Activated B cell treated with CpG ODN at 0.5 μM for 24 hours (primary cell): ENCODE measurements at places on chromosomes 5 and 9. TPM values are rescaled to one million over a fixed set of nuclear protein-coding genes. Genes with fewer than 3 reads are reported as not detected.

SHISAL2B gene
- total RNA-seq, result not detected in 2 replicates

MBLAC2 gene
- 6.4 and 7.3 TPM in 2 replicates for total RNA-seq

FYB1 gene
- 0.55 and 0.56 TPM in 2 replicates for total RNA-seq

KCNMB1 gene
- not detected in 2 replicates for total RNA-seq

GPR151 gene
- total RNA-seq, result not detected in 2 replicates

TRIM36 gene
- total RNA-seq, result 7.5 and 8.9 TPM in 2 replicates

KCNN2 gene
- total RNA-seq, result not detected in 2 replicates

DNA sequence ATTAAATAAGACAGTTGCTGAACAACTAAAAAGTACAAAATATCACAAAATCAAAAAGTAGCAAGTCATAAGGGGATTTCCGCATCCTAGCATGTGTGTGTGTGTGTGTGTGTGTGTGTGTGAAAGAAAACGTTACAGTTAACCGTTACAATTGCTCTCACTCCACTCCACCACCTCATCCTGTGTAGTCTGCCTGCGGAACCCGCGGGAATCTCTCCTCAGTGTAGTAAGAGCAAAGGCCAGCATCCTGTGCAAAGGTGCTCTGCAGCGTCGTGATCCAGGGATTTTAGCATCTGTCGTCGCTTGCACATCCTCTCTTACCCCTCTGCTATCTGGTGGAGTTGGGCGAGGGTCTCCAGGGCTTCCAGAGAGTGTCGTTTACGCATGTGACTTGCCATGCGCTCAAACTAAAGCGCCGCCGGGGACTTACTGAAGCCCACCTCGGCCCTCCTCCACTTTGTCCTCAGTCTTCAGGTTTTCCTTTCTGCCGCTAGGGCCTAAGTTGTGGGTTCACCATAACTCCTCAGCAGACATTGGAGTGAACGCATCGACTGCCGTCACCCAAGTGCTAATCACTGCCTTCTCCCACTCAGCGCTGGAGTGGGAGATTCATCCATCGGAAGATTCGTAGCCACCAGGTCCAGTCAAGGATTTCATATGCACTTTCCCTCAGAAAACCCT, 3.9 kb downstream of the CDKN2B start:
- no peak for DNase-seq

GRCh38 chr5:136249678-136250266, 56.8 kb upstream of the SMIM32 start:
- DNase-seq, result no peak

DNA sequence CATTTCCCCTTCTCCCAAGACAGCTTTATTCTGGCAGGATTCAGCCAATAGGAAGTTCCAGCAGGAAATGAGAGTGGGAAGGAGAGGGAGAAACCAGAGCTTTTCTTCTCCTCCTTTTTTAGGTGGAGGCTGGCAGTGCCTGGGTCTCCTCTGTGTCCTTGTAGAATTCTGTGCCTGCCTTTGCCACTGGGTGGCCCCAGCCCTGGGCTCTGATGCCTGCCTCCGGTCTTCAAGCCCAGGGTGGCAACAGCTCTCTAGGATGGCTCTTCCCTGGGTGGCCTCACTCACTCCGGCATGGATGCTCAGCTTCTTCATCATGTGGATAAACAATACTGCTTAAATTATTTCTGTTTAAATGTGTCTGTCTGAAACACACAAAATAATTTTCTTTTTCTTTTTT, 694.8 kb downstream of the SEMA5A start:
- no peak for DNase-seq

GRCh38 chr9:96108691-96109380, 193.1 kb downstream of the HSD17B3 start:
- no peak for DNase-seq

GRCh38 chr5:124121198-124121597, 609.2 kb downstream of the CSNK1G3 start:
- DNase-seq, result no peak

GRCh38 chr5:142114687-142115086, 6.1 kb downstream of the NDFIP1 start:
- no peak for DNase-seq

GRCh38 chr9:3447143-3447542, 78.7 kb downstream of the RFX3 start:
- DNase-seq, result no peak

DNA sequence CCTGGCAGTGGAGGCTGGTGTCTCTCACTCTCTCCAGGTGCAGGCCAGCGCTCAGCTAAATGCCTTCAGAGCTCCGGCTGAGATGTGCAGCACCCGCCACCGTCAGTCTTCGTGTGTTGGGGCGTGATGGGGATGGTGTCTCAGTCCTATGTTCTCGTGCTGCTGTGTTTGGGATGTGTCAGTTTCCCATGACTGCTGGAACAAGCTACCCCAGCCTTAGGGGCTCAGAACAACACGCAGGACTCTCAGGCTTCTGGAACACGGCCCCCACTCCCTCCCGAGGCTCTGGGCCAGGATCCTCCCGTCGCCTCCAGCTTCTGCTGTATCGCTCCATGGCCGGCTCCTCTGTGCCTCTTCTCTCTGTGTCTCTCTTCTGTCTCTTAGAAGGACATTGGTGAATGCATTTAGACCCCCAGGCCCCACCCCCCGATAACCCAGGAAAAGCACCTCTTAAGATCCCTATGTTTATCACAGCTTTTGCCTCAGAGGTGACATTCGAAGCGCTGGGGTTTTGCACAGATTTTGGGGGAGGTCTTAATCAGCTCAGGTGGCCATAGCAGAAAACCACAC, 9.6 kb upstream of the CEP72 start:
- DNase-seq, result no peak

- no peak for DNase-seq
These were observed 54.5 kb downstream of the ZNF366 start for GRCh38 chr5:72452515-72453245.

DNA sequence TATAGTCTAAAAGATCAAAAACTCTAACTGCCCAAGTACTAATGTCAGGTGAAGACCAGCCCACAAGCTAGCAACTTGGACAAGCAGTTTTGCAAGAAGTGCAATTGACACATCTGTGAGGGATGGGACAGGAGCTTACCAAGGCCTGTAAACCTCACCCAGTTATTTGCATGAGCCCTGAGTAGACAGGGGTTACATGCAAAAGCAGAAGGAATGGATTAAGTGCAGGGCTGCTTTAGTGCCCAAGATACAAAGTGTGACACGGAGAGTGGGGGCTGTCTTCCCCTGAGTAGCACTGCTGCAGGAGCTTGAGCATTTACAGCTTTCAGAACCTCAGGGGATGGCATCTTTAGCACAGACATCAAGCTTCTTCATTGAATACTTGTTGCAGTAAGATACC, 286.7 kb downstream of the ELAVL2 start:
- DNase-seq, result no peak

- no peak for DNase-seq
These were observed 2.5 kb upstream of the TCF7 start for GRCh38 chr5:134111741-134112647.

GRCh38 chr5:135319928-135320606, 79.0 kb downstream of the MACROH2A1 start:
- no peak for DNase-seq

DNA sequence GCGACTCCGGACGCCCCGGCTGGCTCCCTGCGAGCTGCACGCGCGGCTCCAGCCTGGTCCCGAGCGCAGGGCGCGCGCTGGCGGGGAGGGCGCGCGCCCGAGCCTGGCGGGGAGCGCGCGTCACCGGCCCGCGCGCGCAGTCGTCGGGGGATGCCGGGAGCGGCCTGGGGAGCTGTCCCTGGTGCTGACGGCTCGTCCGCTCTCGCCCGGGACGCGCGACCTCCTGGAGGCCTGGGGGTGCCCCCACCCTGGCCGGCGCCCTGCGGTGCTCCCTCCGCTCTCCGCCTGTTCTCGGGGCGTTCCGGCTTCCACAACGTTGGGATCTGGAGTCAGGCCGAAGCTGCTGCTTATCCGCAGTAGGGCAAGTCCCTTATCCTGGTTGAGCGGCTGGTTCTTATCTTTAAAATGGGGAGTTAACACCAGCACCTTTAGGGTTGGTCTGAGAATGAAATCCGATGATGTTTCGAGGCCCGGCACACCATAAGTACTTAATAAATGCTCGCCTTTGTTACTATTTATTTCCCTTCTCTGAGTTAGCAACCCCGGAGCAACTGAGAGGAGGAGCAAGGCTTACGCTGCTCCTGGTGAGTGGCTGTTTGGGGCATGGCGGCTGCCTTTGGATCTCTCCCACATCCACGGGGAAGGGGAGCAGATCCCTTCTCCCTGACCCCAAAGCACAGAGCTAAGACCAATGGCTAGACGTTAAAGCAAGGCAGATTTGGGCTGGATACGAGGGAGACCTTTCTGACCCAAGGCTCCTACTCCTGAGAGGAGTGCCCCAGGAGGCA, at the start of gene FAM163B:
FAM163B (minus strand) TSS at position 79 of the 788 bp plus-strand sequence. CDS start 29,166 bp downstream, outside the sequence.
- no peak for DNase-seq

GRCh38 chr5:180862645-180863044, 1.6 kb upstream of the ZFP62 start:
- DNase-seq, result no peak

- DNase-seq, result no peak
These were observed 277.6 kb downstream of the PSAT1 start for GRCh38 chr9:78574354-78575045.

DNA sequence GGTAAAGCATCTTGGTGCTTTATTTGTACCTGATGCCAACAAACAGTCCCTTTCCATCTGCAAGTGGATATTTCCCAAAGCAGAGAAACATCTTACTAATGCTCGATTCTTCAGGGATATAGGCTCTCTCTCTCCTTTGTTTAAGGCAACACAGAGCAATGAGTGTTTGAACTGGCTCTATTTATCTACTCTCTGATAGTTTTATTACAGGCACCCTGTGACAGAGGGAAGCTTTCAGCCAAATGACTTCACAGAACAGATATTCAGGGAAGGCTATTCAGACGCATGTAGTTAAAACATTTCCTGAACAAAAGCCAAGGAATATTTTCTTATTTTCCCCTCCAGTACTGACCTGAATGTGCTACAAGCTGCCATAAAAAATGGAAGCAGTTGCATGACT, 141.8 kb downstream of the YIPF5 start:
- DNase-seq, result no peak

- DNase-seq, result no peak
These were observed 134.2 kb upstream of the RASGRF2 start for GRCh38 chr5:80825786-80826460.

- peak; percentile 66 for DNase-seq
These were observed at the start of gene PRRC1 for GRCh38 chr5:127517480-127518318. TSS of gene PRRC1 (plus strand) at chr5:127517640. CDS start at chr5:127523480, 5,840 bp downstream.

- DNase-seq, result no peak
These were observed 488.4 kb downstream of the SEMA5A start for GRCh38 chr5:9057406-9058000.
